ENCODE measurements at places on chromosomes 13 and 19.

DNA sequence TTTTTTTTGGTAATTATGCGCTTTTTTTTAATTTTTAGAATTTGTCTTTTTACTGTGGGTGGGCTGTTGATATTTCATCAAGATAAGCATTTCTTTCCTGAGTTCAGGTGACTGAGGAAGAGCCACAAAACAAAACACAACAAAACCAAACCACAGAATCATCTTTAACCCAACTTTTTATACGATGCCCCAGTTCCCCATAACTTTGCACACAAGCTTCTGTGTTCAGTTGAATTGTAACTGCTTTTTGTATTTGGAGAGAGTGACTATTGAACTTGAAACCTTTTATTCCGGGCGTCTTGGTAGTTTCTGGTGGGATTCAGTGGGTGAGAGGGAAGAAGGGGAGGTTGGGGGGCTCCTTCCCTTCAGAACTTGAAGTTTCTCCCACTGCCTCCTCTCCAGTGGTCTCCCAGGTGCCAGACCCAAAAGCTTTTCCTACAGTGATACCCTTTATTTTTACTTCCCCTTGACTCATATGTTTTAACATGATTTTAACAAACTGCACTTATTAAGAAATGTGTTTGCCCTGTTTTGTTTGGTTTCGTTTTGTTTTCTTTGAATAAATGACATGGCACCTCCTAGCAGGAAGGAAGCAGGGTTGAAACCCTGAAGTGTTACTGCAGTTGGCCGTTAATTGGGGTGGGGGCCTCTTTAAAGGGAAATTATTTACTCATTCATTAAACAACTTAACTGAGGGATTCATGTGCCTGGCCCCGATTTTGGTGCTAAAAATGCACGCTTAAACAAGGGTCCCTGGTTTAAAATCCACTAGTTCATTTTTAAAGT, 2.7 kb upstream of the CCDC97 start:
- DNase-seq: no peak

- DNase-seq: peak; percentile 58
Measured at GRCh38 chr19:55383279-55384130, 587 bp downstream of the TMEM238 start.

GRCh38 chr13:37109051-37109678, 3.7 kb upstream of the CSNK1A1L start:
- no peak for DNase-seq

DNA sequence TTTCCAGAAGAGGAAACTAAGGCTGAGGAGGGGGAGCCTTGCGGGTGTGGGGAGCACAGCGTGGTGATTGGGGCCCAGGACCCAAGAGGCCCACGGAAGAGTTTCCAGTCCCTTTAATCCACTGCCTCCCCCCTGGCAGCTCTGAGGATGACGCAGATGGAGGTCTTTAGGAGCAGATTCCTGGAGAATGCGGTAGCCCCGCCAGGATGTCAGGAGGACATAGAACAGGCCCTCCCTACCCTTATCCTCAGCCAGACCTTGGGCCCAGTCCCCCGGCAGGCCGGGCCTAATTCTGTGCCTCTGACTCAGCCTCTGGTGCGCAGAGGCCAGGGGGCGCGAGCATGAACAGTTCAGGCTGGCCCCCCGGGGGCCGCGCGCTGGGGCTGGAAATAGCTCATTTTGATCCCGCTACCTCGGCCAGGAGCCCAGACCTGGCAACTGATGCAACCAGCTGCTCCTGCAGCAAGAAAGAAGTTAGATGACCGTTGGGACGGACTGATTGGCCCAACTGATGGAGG, 461 bp upstream of the HSPB6 start:
- DNase-seq: no peak

DNA sequence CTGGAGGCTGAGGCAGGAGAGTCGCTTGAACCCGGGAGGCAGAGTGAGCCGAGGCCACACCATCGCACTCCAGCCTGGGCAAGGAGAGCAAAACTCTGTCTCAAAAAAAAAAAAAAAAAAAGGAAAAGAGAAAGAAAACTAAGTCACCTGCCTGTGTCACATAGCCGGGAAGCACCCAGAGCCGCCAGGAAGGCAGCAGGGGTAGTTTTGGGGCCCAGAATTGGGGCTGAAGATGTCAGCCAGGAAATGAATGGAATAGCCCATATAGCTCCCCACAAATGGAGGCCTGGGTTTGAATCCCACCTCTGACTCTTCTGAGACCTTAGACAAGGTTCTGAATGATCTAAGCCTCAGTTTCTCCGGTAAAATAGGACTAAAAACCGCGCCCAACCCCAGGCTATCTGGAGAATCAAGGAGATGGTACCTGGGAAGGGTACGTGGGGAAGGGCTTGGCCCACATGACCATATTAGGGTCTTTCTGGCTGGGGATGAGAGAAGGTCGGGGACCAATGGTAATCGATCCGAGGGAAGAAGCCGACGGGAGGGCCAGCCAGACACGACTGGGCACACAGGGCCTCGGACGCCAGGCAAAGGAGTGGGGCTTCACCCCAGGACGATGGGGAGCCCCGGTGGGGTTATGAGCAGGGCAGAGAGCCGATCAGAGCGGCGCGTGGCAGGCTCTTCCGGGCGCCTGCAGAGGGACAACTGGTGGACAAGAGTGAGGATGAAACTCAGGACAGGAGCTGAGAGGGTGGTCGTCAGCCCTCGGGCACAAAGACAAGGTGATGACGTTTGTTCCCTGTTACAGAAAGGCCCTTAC, 14.4 kb downstream of the CCDC124 start:
- no peak for DNase-seq

DNA sequence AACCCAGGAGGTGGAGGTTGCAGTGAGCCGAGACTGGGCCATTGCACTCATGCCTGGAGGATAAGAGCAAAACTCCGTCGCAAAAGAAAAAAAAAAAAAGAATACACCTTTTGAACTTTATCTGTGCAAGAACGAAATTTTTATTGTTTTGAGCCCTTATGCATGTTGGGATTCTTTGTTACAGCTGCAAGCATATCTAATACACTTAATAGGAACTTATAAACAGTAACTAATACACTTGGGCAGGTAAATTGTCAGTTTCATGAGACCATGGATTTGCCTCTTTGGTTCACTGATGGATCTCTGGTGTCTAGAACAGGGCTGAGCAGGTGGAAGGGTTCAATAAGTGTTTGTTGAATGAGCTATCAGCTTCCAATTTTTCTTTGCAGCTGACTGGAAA, 108.1 kb downstream of the CACNA1A start:
- DNase-seq: no peak

DNA sequence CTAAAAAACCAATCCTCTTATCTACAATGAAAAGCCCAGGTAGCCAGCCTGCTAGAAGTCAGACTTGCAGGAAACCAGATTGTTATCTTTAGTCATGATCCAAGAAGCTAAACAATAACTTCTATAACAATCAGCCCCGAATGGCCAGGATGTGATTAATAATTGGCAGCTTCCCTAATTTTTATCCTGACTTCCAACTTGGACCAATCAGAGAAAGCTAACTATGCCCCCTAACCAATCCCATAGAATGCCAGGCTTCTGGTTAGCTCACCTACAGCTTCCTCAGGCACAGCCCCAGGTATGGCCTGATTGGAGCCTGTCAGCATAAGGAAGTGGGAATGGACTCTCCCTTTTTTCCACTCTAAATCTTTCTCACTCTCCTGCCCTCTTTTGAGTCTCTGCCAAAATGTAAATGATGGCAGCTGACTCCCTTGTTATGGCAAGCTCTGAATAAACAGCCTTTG, 394.9 kb downstream of the DLEU7 start:
- DNase-seq: no peak

DNA sequence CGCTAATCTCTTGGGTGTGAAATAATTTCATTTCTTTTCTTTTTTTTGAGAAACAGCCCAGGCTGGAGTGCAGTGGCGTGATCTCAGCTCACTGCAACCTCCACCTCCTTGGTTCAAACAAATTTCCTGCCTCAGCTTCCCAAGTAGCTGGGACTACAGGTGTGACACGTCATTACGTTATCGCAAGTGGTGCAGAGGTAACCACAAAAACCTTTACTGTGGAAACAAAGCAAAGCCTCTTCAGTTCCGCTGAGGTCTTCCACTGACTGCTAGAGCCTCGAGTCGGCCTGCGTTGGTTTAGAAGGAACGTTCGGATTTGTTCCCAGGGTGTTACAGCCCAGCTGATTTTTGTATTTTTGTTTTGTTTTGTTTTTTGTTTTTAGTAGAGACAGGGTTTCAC, 2.0 kb upstream of the ZNF784 start:
- DNase-seq: no peak

- DNase-seq: no peak
Measured at GRCh38 chr13:45333977-45334922, 6.7 kb downstream of the TPT1 start.

DNA sequence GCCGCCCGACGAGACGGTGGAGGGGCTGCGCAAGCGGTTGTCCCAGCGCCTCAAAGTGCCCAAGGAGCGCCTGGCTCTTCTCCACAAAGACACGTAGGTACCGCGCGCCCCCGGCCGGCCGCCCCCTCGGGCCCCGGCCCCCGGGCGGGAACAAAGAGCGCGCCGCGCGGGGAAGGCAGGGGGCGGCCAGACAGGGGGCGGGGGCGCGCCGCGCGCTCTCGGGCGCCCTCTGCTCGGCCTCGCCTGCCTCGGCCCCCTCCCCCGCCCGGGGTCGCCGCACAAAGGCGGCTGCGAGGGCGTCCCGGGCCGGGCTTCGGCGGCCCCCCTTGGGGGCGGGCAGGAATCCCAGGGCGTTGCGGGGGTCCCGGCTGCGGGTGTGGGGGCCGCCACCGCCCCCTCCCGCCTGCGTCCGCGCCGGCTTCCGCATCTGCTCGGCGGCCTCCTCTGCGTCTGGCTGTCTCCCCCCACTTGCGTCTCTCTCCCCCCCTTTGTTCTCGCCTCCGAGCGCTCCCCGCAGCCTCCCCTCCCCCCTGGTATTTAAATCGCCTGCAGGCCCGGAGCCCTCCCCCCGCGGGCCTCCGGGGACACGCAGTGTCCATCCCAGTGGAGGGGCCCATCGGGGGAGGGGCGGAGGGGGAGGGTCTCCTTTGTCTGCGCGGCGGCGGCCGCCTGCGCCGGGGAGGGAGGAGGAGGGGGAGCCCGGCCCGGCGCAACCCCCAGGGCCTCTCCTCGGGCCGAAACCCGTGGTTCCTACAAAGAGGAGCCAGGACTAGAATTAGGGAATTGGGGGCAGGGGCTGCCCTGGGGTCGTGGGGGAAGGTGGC, 2.3 kb downstream of the MIDN start:
- DNase-seq: peak; percentile 50

Measured in stimulated activated CD4-positive, alpha-beta T cell treated with anti-CD3 and anti-CD28 coated beads, Interleukin-4, amount 100 ng/mL, for 1 hour (primary cell).